ENCODE measurements at places on chromosomes 7 and 10.

GRCh38 chr10:992871-993270 lies 4.6 kb downstream of the GTPBP4 start:
- no peak for DNase-seq

DNA sequence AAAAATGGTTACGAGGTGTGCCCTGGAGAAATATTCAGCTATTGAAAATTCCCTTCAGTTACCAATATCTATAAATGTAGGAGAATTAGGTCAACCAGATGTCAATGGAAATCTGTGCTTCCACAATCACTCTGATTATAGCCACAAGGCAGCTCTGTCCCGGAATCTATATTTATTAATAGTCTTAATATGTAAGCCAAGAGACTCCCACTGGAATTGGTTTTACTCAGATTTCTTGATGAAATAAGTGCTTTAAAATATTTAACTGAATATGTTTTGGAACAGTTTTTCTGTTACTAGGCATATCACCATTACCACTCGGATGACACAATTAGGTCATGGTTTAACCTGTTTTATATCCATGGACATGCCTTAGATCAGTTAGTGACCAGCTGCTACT lies 169.6 kb downstream of the POM121L12 start:
- no peak for DNase-seq

GRCh38 chr10:1395025-1395480 lies 338.9 kb downstream of the WDR37 start:
- DNase-seq, result no peak

GRCh38 chr10:108721874-108722273 lies 1201.4 kb downstream of the XPNPEP1 start:
- DNase-seq, result no peak

DNA sequence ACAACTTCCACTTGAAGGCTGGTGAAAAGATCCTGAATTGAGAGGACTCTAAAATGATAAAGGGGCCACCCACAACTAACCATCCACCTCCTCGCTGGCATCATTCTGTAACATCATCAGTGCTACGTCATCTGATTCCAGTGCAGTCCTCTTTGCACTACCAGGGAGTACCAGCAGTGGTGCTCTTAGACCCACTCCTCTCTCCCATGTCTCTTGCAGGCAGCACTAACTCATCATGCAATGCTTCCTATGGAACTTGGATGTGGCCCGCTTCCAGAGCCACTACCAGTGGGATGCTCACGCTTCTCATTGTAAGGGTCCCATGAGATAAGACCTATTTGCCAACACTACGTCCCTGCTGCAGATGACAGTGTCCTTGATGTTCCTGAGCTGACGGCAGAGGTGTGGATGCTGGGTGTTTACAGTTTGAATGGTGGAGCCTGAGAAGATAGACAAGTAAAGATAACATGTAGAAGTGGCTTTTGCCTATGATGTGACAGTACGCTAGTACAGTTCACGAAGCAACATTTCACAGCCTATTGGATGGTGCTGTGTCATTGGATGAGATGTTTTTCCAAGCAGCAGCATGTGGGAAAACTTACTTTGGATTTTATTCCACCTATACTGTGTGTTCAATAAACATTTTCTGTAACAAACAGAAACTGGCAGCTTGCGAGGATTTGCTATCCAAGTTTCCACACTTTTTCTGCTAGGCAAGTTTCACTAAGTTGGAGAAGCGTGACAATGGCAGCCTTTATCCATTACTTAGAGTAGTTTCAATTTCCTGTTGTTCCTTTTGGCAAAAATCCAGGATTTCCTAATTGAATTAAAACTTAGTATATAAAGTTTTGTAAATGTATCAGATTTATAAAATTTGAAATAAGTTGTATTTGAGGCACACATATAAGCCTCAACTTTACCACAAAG lies 35.8 kb upstream of the COBL start:
- no peak for DNase-seq

GRCh38 chr10:24893127-24893526 lies 59.3 kb downstream of the PRTFDC1 start:
- no peak for DNase-seq

GRCh38 chr10:90769946-90770841 lies 87.6 kb downstream of the HTR7 start:
- DNase-seq, result no peak

DNA sequence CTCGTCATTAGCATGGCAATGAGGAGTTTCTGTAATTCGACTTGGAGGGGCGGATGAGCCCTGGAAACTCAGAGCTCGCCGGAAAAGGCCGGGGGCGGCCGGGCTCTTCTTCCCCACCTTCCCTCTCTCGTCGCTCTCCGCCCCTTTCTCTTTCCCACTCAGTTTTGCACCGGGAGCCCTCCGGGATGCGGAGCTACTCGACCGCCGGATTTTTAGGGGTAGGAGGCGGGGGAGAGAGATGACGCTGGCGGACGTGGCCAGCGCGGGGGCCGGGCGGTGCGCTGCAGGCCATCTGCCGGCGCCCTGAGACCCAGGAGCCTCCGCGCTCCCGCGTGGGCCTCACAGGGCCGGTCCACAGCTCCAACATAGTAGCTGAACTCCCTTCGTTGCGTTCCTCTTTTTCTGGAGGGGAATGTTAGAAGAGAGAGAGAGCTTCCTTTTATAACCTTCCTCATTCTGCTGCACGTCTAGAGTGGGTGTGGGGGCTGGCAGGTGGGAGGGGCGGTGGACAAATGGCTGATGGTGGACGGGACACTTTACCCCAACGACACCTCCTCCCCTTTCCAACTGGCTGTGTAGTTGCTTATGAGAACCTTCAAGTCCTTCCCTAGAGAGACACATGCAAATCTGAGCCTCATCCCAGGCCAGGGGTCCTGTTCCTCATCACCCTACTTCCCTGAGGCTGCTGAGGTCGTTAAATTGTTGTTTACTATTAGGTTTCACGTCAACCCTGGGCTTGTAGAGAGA lies 1.1 kb upstream of the HOXA1 start:
- no peak for DNase-seq

- DNase-seq, result no peak
Measured at GRCh38 chr7:156816943-156817572, 75.9 kb downstream of the LMBR1 start.

GRCh38 chr10:7787150-7787856 lies 490 bp downstream of the KIN start:
- no peak for DNase-seq

GRCh38 chr10:71257319-71257997 lies 45.1 kb downstream of the UNC5B start:
- no peak for DNase-seq

DNA sequence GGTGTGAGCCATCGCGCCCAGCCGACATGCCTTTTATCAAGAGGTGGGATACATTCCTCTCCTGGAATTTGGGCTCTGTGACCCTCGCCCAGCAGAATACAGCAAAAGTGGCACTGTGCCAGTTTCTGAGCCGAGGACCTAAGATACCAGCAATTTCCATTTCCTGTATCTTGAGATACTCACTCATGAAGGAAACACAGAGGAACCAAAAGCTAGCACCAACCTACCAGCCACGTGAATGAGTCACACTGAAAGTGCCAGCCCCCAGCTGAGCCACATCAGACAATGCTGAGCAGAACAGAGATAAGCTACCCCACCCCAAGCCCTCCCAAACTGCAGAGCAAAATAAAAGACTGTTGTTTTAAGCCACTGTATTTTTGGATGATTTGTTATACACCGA lies 56.3 kb downstream of the CACUL1 start:
- DNase-seq, result peak; percentile 87

- no peak for DNase-seq
Measured at GRCh38 chr7:45000093-45001032, at the start of gene CCM2. Gene CCM2, plus strand, starts transcription at chr7:45000201. Its CDS starts 133 bp downstream, at chr7:45000334.

DNA sequence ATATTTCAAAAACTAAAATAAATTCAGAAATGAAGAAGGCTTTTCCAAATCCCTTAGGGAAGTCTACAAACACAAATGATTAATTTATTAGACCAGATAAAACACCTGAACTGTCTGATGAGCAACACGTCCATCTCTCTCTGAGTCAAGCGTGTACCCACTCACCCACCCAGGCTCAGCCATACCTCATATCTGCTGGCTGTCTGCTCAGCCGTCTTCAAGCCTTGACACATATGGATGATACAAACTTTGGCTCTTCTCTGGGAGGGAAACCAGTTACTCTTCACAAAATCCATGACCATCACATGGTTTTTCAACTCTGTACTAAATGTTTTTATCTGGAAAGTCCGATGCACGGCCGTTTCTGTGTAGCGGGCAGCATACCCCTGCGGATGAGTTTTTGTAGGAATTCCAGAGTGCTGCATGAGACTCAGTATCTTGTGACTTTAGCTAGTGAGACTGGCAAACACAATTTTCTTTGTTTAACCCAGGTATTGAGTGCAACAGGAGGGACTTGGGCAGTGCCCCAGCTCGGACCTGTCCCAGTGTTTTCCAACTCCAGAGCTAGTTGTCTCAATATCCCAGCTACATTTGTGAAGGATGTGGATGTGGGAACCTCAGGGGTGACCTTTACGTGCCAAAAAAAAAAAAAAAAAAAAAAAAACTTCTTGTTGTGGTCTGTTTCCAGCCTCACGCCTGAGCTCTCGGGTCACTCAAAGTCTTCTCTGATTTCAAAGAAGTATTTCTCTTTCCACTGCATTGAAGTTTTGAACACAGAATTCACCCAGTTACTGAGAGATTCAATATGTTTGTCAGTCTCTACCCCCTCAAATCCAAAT lies at the start of gene C10orf90:
TSS of gene C10orf90 (minus strand) at position 638 of the 839 bp plus-strand sequence. CDS start at position 425, 213 bp downstream.
- no peak for DNase-seq
